Fibroblast of the aortic adventitia (primary cell): ENCODE measurements at places on chromosomes 12 and 14.
A peak's percentile ranks its signal among the peaks of the same experiment; 100 is the strongest.

- DNase-seq: no peak
These were observed 64.0 kb downstream of the AKAP6 start for GRCh38 chr14:32393119-32393518.

- no peak for DNase-seq
These were observed 19.4 kb upstream of the LRRC9 start for GRCh38 chr14:59900556-59900955.

DNA sequence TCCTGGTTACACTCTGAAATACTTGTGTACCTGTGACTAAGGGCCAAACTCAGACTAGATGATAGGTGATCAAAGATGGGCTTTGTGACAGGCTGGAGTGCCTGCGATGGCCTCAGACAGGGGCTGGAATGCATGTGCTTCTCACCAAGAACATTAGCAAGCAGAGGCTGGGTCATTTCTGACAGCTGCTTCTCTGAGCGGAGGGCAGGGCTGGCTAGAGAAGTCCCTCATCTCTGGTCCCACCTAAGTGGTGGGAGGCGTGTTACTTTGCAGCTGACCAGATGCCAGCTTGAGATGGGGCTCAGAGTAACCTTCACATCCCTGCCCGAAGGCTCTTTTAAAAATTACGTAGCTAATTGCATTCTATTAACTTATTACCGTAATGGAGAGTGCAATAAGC is 106.8 kb upstream of the RTL1 start:
- no peak for DNase-seq

- peak; percentile 35 for DNase-seq
These were observed 655 bp upstream of the PLEKHG3 start for GRCh38 chr14:64703395-64704142.

GRCh38 chr12:52049286-52049685 is 2.0 kb upstream of the NR4A1 start:
- no peak for DNase-seq

GRCh38 chr12:4447151-4447550 is 1.5 kb upstream of the FGF6 start:
- no peak for DNase-seq

DNA sequence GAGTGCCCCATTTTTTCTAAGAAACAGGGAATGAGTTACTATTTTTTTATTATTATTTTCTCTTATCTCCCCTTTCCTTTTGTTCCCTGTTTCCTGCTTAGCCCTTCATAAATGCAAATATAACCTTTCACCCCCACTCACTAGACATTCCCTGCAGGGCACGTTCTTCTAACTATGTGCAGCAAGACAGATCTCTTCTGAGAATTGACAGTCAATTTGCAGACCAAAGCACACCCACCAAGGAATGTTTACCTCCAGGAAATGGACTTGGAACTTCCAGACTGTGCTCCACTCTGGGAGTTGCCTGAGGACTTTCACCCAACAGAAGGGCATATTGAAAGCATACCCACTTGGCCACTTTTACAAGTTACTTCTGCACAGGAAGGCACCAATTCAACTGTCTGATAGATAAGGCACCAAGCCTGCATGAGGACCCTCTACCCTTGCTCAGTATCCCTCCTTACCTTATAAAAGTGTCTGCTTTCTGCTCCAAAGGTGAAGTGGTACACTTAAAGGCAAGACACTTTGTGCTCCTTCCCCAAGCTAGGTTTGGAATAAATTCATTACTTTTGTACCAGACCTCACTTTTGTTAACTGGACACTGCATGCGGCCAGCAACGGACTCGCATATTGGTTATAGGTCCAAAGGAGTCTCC is 6.5 kb downstream of the TAS2R19 start:
- DNase-seq: no peak

DNA sequence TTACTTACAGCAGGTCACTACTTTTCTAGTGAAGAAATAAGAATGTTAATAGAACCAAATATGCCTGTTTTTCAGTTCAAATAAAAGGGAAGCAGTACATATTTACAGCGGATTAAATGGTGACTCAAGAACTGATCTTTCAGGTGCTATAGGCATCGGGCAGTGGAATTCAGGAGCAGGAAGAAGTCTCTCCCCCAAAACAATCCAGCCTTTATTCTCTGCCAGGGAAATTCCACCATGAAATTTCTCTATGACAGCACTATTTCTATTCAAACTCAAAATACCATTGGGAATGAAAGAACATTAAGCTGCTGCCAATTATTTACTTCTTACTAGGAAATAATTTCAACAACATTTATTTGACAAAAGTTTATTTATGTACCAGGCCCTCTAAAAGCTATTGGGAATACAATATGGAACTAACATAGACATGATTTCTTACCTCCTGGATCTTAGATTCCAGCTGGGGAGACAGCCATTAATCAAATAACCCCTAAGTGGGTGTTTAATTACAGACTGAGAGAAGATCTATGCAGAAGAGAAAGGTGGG is 60.3 kb upstream of the KRR1 start:
- no peak for DNase-seq

DNA sequence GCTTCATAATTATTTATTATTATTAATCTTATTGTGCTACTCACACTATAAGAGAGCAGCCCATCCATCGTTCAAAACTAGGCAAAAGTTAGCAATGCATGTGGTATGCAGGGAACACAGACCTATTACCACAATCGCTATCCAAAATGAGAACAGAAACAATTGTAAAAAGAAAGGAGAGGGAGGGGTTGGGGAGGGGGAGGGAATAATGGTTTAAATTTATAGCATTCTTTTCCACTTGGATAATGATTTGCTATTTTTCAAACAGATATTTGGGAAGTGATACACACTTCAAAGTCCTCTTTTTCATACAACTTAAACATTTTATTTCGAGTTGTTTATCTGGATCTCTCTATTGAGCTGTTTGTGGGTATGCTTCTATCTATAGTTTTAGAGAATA is 248.6 kb upstream of the SOX5 start:
- DNase-seq: peak; percentile 11

GRCh38 chr12:27577688-27578087 is 53.7 kb downstream of the PPFIBP1 start:
- no peak for DNase-seq

DNA sequence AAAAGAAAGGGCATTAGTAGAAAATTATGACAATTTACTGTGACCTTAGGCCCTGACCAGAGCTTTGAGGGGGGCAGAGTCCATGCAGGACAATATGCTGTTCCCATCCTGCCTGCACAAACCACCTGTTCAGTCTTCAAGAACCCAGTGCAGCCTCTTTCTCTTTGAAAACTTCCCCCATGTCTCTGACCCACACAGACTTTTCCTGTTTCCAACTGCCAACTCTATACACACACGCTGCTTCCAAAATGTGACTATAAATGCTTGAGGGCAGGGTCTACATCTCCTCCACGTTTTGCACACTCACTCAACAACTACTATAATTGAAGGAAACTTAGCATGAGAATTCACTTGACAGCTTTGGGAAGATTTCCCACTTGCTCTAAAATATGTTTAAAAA is 36.6 kb upstream of the SYCP3 start:
- DNase-seq: no peak

- no peak for DNase-seq
These were observed 21.8 kb downstream of the VPS37B start for GRCh38 chr12:122874081-122874480.

- peak; percentile 34 for DNase-seq
These were observed 345.6 kb downstream of the PAWR start for GRCh38 chr12:79344855-79345847.

GRCh38 chr12:13205809-13206559 is 9.5 kb downstream of the EMP1 start:
- DNase-seq: peak; percentile 97

DNA sequence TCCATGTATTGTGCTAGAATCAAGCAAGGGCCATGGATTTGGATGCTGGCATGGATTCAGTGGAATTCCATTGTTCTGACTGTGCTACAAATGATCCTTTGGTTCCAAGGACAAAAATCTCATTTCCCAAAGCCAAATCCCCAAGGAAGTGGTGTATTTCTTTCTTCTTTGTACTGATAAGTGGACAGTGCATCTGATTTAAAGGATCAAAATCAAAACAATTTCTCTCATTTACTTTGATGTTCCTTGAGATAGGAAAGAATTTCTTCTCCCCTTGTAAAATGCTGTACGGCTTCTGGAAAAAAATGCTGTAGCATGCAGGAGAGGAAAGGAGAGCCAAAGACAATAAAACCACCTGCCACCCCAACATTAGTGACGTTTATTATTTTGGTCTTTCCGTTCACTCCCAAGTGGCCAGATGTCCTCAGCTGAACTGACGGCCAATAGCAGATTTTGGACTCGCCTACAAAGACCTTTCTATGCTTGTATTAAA is 185.7 kb downstream of the PRKD1 start:
- DNase-seq: peak; percentile 91

DNA sequence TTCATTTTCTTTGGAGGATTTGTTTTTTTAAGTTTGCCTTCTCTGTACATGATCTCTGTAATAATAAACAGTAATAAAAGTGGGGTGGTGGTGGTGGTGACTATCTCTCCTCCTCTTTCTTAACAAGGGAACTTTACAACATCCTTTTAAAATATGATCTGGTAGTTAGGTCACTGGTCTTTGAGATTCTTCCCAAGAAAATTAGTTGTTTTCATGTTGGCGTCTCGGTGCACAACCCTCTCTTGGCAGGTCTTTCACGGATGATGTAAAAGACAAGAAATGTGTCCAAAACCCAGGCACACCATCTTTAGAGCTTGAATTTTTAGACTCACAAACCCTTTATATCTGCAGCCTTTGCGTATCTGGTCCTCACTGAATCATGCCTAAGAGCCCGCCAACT is 488.5 kb upstream of the TBX3 start:
- DNase-seq: peak; percentile 89

GRCh38 chr12:83958997-83959396 is 953.6 kb downstream of the SLC6A15 start:
- DNase-seq: no peak

DNA sequence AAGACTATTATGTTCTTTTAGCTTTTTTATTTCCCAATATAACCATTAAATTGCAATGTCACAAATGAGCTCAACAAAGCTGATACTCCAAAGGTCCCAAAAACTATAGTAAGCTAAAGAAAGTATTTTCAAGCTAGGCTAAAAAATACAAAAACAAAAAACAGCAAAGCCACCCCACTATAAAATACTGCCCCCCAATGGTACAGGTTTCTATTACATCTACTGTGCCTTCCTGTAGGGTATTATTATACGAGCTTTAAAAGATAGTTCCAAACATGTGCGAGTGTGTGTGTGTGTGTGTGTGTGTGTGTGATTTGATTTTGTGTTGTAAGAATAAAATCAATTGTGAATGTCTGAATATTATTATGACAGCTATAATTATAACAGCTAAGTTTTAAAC is 1.1 kb downstream of the IFNG start:
- peak; percentile 2 for DNase-seq

- DNase-seq: no peak
These were observed 98.8 kb upstream of the FRMD6 start for GRCh38 chr14:51552768-51553404.

- DNase-seq: peak; percentile 55
These were observed 328.6 kb downstream of the PCNX1 start for GRCh38 chr14:71235875-71236274.
